ENCODE measurements at places on chromosomes 5 and 9. TPM values are rescaled to one million over a fixed set of nuclear protein-coding genes. Genes with fewer than 3 reads are reported as not detected.

Gene CDC20B
- total RNA-seq: 0.21 TPM

GRCh38 chr5:125970631-125971307, 452.4 kb upstream of the GRAMD2B start:
- no peak for DNase-seq

GRCh38 chr9:71647094-71647591, 121.2 kb downstream of the CEMIP2 start:
- DNase-seq: peak; percentile 40

- peak; percentile 96 for DNase-seq
These were observed 26.3 kb downstream of the SPZ1 start for GRCh38 chr5:80346055-80346454.

GRCh38 chr5:161530700-161531099, 15.8 kb downstream of the GABRB2 start:
- DNase-seq: no peak

GRCh38 chr5:58825899-58826298, 243.0 kb downstream of the RAB3C start:
- DNase-seq: no peak

DNA sequence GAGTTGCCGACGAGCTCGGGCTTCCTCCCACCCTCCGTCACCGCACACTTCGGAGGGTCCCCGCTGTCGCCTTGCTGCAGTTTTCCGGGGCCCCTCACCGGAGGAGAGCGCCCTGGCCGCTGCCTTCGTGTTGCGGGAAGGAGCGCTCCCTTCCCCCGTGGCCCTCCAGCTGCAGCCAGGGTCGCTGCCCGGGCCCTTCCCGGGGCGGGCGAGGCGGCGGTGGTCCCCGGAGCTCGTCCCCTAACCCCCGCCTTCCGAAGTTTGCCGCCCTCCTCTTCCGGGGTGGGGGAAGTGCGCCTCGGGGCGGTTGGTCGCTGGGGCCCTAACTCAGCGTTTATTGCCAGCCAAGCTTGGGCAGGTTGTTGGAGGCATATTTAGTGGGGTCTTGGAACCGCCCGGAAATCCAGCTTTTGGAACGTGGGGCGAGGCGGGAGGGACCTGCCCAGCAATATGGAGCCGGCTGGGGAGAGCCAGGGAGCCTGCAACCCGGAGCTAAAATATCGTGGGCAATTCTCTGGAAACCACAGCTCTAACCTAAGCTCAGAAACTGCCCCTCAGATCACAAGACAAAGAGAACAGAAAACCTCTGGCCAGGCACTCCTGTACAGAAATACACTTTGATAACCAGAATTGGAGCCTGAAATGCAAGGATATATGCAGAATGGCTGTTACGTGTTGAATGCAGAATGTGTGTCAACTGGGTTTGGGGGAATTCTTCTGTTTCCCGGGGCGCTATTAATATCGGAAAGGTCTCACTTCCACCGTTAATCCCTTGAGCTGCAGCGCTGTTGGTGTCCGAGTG, 890 bp downstream of the PIK3R1 start:
- peak; percentile 40 for DNase-seq

Gene TMEM252
- not detected for total RNA-seq

Gene PLEKHG4B
- total RNA-seq: 0.53 TPM

DNA sequence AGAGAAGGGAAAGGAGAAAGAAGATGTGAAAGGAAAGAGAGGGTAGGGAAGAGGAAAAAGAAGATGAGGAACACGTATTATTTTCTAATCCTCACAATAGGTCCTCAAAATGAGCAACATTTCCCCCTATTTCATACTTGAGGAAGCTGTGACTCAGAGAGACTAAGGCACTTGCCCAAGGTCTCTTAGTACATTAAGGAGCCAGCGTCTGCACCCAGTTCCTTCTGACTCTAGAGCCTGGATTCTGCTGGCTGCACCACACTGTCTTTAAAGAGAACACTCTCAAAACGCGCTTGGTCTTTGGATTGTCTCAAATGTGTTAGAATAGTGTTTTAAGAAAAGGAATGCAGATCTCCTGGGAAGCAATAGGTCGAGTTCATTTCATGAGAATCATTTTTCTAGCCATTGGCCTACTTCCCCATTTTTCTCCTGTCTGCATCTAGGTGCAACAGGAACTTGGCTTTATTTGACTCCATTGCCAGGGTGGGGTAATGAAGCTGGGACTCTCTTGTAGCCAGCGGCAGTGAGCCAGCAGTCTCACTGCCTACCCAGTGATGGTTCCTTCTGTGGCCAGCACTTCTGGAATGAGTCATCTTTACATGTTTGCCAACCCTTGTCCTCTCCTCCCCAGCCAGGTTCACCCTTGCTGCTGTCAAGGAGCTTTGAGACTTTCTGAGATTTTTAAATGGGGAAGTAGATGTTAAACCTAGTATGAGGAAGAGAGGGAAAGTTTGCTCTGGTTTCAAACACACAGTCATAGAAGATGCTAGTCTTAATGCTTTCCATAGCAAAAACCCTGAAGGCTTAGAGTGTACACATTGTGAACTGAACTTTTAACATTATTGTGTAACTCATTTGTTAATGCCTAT, 82.7 kb downstream of the DOCK8 start:
- no peak for DNase-seq

All from SK-MEL-5 (cell line).